Stimulated activated CD4-positive, alpha-beta T cell treated with anti-CD3 and anti-CD28 coated beads, Interleukin-4, amount 100 ng/mL, for 48 hours (primary cell): ENCODE measurements at places on chromosomes 6 and 20.

DNA sequence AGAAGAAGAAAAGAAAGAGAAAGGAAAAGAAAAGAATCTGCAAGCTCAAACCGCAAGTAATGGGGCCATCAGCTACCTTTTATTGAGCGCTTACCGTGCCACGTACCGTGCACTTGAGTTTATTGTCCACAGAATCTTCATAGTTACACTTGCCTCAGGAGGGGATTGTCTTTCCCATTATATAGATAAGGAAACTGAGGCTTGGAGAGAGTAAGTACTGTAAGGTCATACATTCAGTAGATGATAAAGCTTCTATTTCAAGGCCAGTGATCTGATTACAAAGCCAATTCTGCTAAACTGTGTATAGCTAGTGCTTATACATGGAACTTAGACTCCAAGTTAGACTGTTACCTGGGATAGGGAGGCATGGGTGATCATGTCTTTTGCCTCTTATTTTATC is 110.4 kb upstream of the IYD start:
- no peak for DNase-seq

- no peak for DNase-seq
Observed at GRCh38 chr20:12936020-12936419, 72.8 kb upstream of the SPTLC3 start.

GRCh38 chr6:160750276-160750689 is 48.2 kb downstream of the PLG start:
- no peak for DNase-seq

DNA sequence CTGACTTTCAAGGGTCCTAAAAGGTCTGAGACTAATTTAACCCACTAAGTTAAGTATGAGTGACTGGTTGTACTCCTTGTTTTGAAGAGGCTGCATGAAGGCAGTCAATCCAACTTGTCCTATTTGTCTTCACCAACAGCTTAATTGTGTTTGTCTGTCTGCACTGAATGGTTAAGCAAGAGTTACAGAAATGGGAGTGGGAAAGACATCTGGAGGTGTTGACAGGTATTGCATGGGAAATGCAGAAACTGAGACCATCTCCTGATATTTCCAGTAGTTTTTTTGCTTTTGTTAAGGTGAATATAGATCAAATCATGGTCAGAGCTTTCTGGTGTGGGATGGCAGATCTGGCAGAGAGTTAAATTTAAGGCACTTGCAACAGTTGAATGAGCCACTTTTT is 6.5 kb downstream of the FUT9 start:
- DNase-seq = no peak

GRCh38 chr6:45619994-45620471 is 242.3 kb upstream of the SUPT3H start:
- no peak for DNase-seq

- DNase-seq = no peak
Observed at GRCh38 chr6:150323205-150323604, 45.6 kb upstream of the IYD start.

DNA sequence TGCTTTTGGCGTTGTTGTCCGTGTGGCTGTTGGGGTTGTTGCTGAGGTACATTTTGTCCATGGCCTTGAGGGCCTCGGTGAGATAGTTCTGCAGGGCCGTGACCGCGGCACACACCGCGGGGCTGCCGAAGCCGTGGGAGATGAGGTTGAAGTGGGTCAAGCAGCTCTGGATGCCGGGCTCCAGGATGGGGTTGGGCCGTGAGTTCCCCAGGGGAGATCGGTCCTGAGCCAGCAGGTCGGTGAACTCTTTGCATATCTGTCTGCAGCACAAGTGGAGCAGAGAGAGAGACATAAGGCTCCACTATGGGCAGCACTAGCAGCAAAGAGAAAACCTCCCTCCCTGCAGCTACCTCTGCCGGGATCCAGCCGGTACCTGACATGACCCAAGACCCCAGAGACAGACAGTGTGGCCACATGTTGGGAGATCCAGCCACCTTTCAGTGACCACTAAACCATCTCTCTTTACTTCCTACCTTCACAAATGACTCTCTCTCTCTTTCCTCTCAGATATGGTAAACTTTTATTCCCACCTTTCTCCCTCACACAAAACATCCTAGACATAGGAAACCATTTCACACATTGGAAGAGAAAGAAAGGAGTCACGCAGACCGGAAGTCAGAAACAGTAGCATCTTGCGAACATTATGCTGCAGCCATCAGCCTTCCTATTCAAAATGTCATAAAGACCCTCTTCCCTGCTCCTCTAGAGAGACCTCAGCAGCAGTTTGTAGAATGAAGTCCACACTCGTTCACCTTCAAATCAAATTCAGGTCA is 16.2 kb downstream of the TFAP2A start:
- no peak for DNase-seq

DNA sequence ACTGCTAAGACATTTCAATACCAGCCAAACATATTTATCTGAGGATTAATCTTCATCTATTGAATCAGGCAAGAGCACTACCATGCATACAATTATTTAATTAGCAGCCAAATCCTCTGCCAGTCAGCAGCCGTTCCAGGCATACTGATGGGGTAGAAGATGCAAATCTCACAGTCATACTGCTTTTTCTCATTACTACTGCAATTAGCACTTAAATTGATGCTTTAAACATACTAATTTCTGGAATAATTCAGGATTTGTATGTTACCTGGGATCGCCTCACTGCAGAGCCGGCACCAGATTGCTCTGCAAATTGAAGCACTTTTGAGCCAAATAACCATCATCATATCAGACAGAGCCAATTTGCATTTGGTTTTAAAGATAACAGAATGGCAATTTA is 49.9 kb upstream of the SIM1 start:
- DNase-seq = no peak

GRCh38 chr6:155701342-155701741 is 245.7 kb upstream of the NOX3 start:
- DNase-seq = no peak

DNA sequence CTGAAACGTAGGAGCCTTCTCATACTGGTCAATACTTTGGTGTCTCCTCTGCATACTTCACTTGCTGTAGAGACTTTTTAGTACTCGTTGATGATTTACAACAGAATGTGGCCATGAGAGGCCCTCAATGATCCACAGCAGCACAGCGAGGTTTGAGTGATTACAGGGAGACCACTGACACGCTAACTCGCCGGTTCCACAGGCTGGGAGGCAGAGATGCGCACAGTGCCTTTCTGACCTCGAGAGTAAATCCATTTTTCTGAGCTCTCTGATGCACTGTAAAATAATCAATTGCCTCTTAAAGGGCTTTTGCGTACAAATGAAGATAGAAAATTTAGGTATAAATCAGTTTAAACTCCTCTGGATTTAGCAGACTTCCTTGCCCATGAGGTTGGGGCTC is 56.2 kb upstream of the TBC1D7 start:
- no peak for DNase-seq

GRCh38 chr20:20303742-20304141 is 64.2 kb upstream of the INSM1 start:
- DNase-seq = no peak

DNA sequence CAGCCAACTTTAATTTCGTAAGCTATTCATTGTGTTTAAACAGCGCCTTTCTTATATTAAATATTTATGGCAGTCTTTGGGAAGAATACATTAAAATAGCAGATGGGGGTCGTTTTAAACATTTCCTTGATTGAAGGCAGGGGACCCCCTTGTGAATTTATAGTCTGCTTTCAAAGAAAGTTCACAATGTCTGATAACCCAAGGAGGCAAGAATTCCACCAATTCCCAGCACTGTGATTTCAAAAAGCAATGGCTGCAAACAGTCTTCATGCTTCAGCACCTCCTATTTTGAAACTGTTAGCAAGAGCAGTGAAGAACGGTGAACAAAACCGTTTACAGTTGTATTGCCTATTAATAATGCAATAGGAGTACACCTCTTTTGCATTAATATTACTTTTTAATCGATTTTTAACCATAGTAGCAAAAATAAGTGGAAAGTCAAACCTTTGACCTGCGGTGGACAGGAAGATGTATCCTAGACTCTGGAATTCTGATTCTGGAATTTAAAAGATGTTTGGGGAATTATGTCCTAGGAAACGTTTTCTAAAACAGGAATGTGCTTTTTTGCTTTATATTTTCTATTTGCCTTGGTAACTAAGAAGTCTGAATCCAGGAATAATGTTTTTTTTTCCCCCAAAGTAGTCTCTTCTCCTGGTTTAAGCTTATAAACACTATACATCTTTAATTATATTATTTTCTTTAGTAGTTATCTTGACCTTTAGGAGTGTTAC is 393.0 kb downstream of the CDKAL1 start:
- DNase-seq = no peak

DNA sequence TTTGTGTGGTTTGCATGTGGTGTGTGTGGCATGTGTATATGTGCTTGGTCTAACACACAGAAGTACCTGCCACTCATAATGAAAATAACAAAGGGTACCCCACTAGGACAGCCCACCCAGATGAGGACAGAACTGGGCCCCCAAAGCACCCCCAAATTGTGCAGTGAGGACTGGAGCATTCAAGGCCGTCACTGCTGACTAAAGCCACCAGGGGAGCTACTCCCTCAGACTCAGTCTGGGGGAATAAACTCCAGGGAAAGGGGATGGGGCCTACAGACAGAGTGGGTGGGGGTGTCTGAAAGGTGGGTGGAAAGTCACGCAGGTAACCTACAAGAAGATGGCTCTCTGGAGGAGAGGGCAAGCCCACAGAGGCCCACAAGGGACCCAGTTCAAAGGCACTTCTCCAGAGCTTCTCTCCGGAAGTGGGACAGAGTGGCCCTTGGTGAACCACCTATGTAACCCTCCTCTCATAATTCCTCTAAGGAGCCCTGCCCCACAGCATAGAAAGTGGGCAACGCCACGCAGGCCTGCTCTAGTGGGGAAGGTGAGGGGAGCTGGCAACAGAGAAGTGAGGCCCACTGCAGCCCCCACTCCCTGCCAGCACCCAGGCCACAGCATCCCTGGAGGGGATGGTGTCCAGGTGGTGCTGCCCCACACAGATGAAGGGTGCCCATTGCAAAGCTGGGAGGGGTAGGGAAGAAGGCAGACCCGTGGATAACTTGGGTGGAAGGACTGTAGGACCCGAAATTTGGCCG is 122.8 kb upstream of the MAFB start:
- no peak for DNase-seq

DNA sequence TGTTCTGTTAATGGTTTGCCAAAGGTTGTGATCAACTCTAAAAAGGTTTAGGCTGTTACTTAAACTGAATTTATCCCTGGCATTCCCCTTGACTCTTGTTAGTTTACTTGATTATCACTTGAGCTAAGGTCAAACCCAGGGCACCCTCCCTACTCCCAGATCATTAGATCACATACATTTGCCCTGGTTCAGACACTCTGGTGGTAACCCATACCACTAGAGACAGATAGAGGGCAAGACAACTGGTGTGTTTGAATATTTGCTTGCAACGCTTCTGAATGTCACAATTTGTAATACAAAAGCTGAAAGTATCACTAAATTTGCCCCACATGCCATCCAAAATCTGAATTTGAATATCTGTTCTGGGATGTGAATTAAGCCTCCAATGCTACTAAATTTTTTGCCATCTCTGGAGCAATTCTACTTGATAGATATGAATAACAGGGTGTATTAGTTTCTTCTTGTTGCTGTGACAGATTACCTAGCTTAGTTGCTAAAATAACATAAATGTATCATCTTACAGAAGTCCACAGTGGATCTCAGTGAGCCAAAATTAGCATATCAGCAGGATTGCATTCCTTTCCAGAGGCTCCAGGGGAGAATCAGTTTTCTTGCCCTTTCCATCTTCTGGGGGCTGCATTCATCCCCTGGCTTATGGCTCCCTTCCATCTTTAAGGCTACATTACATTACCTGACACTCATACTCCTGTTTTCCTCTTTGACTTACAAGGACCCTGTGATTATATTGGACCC is 45.4 kb downstream of the FIG4 start:
- no peak for DNase-seq

GRCh38 chr6:79413562-79414002 is 123.6 kb downstream of the LCA5 start:
- no peak for DNase-seq

GRCh38 chr20:52529826-52530225 is 338.2 kb upstream of the ZFP64 start:
- no peak for DNase-seq

GRCh38 chr6:165389534-165389933 is 80.1 kb upstream of the C6orf118 start:
- DNase-seq = no peak

DNA sequence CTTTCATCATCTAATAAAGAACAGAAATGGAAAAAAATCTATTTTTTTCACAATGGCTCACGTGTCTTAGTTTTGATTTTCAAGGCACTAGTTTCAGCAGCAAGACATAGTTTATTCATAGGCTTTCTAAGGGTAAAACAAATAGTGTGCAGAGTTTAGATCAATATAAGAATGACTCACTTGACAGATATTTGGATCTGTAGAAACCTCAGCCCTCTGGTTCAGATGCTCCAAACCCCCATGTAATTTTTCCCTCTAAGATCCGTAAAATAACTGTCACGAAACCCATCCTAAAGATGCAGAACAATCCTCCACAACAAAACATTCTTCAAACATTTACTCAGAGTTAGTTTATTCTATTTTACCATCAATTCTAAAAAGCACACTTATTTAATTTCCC is 43.4 kb downstream of the IYD start:
- no peak for DNase-seq

- DNase-seq = no peak
Observed at GRCh38 chr6:51167468-51167867, 348.8 kb downstream of the TFAP2B start.

GRCh38 chr6:72824833-72825232 is 203.0 kb downstream of the KCNQ5 start:
- DNase-seq = no peak

DNA sequence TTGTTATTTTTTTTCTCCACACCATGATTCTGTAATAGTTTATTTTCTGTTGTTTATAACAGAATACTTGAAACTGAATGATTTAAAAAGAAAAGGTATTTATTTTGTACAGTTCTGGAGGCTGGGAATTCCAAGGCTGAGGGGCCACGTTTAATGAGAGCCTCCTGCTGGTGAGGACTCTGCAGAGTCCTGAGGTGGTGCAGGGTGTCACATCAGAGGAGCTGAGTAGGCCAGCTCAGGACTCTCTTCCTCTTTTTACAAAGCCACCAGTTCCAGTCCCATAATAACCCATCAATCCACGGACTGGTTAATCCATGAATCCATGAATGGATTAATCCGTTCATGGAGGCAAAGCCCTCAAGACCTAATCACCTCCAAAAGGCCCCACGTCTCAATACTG is 71.6 kb downstream of the TFAP2A start:
- DNase-seq = no peak

DNA sequence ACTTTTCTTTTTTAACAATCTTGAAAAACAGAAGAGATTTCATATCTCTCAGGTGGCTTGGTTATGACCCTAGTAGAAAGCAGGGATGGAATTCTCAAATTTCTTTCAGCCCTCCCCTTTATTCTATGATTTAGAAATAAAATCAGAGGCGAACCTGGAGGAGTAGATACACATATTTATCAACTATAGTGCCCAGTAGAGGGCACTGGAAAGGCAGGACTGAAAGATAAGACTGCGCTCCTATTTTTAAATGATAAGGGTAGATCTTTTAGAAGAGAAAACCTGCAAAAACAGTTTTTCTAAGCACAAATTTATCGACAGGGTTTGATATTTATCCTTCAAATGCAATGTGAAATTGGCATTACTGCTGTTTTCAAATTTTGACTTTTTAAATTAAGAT is 1296.6 kb downstream of the EPHA7 start:
- DNase-seq = no peak

- DNase-seq = no peak
Observed at GRCh38 chr20:5268449-5268848, 48.3 kb downstream of the PROKR2 start.

- DNase-seq = no peak
Observed at GRCh38 chr6:3516092-3516491, 59.2 kb upstream of the SLC22A23 start.
